Astrocyte (in vitro differentiated cells and primary cell): ENCODE measurements at places on chromosomes 1 and 21. TPM values are rescaled to one million over a fixed set of nuclear protein-coding genes. Genes with fewer than 3 reads are reported as not detected.

GRCh38 chr1:243407284-243408018, 151.6 kb downstream of the SDCCAG8 start:
- no peak overlapping the region for H3K27ac ChIP-seq
- peaks cover 12% of the 10 kb centered on the region for H3K4me1 ChIP-seq
- no peaks in the 10 kb centered on the region for H3K27me3 ChIP-seq
- H3K4me3 ChIP-seq, result no peak overlapping the region
- H3K36me3 ChIP-seq, result peaks cover 6% of the 10 kb centered on the region
- peak; percentile 65 for DNase-seq

GRCh38 chr1:47727051-47727696, 270.0 kb downstream of the TRABD2B start:
- H3K27me3 ChIP-seq, result peaks cover 41% of the 10 kb centered on the region
- no peak overlapping the region for H3K27ac ChIP-seq
- no peaks in the 10 kb centered on the region for H3K36me3 ChIP-seq
- no peak overlapping the region for H3K4me3 ChIP-seq
- no peak for DNase-seq

- H3K36me3 ChIP-seq, result no peaks in the 10 kb centered on the region
- H3K4me3 ChIP-seq, result no peak overlapping the region
- DNase-seq, result no peak
- H3K27me3 ChIP-seq, result no peaks in the 10 kb centered on the region
These were observed 548.6 kb downstream of the LTN1 start for GRCh38 chr21:28444111-28444510.

The PDZK1IP1 gene
- 0.34 TPM in 1 of 2 replicates, not detected in the other for total RNA-seq

- H3K27ac ChIP-seq, result no peak overlapping the region
- peak; percentile 25 for DNase-seq
- H3K36me3 ChIP-seq, result no peaks in the 10 kb centered on the region
- H3K4me1 ChIP-seq, result no peaks in the 10 kb centered on the region
- H3K27me3 ChIP-seq, result peaks cover 2% of the 10 kb centered on the region
These were observed 113.9 kb downstream of the CAPN8 start for GRCh38 chr1:223551610-223552009.

DNA sequence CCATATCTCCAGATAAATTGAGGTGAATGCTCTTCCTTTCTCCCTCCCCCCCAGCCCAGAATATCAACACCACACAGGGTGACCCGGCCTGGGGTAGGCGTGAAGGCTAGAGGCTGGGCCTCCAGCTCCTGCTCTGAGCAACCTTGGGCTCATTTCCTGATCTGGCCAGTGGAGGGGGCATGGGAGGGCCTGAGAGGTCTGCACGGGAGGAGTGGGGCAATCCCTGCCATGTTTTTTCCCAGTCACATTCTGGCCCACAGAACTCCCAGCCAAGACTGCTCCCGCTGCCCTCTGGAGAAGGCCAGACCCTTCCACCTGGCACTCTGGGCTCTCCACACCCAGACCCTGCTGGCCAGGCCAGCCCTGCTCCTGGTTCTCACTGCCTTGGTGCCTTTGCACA, 3.9 kb downstream of the CLDN19 start:
- H3K36me3 ChIP-seq, result no peaks in the 10 kb centered on the region
- DNase-seq, result no peak
- no peak overlapping the region for H3K27ac ChIP-seq
- H3K4me3 ChIP-seq, result no peak overlapping the region
- H3K4me1 ChIP-seq, result no peaks in the 10 kb centered on the region
- no peaks in the 10 kb centered on the region for H3K27me3 ChIP-seq

The OR2T3 gene
- not detected in 2 replicates for total RNA-seq

The ADAMTS4 gene
- total RNA-seq, result 2.7 and 5.1 TPM in 2 replicates

DNA sequence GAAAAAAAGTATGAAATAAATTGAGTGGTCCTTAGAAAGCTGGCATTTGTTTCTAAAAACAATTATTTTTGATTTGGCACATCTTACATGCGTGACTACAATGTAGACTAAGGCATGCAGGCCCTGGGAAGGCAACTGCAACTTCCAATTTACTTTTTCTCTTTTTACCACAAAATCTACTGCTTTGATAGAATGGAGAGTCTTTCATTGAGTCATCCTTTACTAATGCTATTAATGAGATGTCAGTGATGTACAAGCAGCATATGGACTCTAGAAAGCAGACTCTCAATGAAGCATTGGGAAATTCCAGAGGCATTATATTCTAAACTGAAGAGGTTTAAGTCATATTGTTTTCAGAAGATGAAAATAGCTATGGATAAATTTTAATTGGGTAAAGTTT, 29.6 kb upstream of the PRRX1 start:
- no peaks in the 10 kb centered on the region for H3K27me3 ChIP-seq
- no peak overlapping the region for H3K4me3 ChIP-seq
- peak; percentile 85 for DNase-seq
- peak overlapping the region; percentile 79 for H3K27ac ChIP-seq

GRCh38 chr1:163410073-163410999, 88.6 kb downstream of the NUF2 start:
- no peaks in the 10 kb centered on the region for H3K4me1 ChIP-seq
- H3K36me3 ChIP-seq, result no peaks in the 10 kb centered on the region
- peak; percentile 27 for DNase-seq
- H3K27me3 ChIP-seq, result peaks cover 3% of the 10 kb centered on the region

The KIF21B gene
- 4.7 and 5.6 TPM in 2 replicates for total RNA-seq

DNA sequence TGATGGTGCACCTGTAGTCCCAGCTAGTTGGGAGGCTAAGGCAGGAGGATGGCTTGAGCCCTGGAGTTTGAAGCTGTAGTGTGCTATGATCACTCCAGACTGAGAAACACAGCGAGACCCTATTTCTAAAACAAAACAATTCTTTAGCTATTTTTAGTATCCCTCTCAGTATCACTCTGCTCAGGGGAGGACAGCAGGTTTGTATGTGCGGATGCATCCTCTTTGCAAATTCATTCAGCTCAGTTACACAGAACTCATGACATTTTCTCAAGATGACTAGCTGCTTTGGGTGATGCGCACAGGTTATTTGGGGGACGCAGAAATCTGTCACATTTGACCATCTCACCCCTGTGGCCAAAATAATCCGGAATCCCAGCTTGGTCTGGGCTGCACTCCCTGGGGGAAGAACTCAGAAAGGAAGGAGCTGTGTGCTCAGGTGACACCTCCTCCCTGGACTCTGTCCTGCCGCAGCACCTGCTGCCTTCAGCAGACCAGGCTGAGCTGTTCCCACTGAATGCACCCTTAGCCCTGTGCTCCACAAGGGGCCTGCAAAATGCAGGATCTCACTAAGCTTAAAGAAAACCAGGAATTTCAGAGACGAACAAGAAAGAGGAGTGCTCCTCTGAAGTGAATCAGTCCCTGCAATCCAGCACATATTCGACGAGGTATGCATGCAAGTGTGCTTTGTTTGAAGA, 89.5 kb upstream of the PGBD5 start:
- no peak overlapping the region for H3K4me3 ChIP-seq
- H3K27ac ChIP-seq, result no peak overlapping the region
- DNase-seq, result no peak
- peaks cover 1% of the 10 kb centered on the region for H3K4me1 ChIP-seq

DNA sequence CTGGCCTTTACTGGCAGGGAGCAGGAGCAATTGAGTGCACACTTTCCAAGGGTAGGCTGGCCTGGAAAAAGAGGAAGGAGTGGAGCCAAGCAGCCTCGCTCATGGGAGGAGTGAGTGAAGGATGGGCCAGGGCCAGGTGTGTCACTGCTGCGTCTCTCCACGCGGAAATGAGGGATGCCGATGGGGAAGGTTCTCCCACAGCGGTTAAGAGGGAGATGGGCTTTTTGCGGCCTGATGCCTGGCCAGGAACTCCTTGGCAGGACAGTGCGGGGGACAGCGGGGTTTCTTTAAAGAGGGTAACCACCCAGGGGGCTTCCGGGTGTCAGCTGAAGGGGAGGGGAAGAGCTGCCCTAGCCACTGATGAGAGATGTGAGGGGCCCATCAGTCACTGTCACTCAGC, 82.4 kb downstream of the PTPRU start:
- no peak for DNase-seq
- H3K27me3 ChIP-seq, result no peaks in the 10 kb centered on the region
- H3K27ac ChIP-seq, result no peak overlapping the region
- peaks cover 7% of the 10 kb centered on the region for H3K36me3 ChIP-seq

DNA sequence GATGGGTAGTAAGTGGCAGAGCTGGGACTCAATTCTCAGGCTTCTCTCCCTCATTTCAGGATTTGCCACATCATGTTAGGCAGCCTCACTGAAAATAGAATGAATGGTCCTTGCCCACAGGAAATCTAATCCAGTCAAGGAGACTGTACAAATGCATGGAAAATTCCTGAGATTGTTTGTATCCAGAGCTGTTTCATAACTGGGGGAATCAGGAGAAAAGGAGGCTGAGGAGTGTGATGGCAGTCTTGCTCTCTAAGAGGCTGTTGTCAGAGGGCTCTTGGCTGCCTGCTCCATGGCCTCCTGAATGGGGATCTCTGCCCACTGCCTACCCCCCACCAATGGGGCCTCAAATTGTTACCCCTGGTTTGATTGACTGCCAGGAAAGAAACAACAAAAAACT, 141.9 kb upstream of the TNR start:
- H3K4me3 ChIP-seq, result no peak overlapping the region
- H3K27ac ChIP-seq, result no peak overlapping the region
- no peaks in the 10 kb centered on the region for H3K36me3 ChIP-seq
- H3K27me3 ChIP-seq, result no peaks in the 10 kb centered on the region
- no peaks in the 10 kb centered on the region for H3K4me1 ChIP-seq

- no peaks in the 10 kb centered on the region for H3K36me3 ChIP-seq
- H3K27me3 ChIP-seq, result no peaks in the 10 kb centered on the region
- no peak for DNase-seq
- no peak overlapping the region for H3K27ac ChIP-seq
- H3K4me1 ChIP-seq, result peaks cover 15% of the 10 kb centered on the region
These were observed 14.0 kb upstream of the CTPS1 start for GRCh38 chr1:40965531-40965930.

GRCh38 chr1:165543532-165544438, at the start of gene LRRC52:
Gene LRRC52, plus strand, starts transcription at chr1:165544000. Its CDS starts 297 bp downstream, at chr1:165544297.
- no peaks in the 10 kb centered on the region for H3K4me1 ChIP-seq
- DNase-seq, result no peak
- peaks cover 4% of the 10 kb centered on the region for H3K27me3 ChIP-seq
- no peaks in the 10 kb centered on the region for H3K36me3 ChIP-seq

DNA sequence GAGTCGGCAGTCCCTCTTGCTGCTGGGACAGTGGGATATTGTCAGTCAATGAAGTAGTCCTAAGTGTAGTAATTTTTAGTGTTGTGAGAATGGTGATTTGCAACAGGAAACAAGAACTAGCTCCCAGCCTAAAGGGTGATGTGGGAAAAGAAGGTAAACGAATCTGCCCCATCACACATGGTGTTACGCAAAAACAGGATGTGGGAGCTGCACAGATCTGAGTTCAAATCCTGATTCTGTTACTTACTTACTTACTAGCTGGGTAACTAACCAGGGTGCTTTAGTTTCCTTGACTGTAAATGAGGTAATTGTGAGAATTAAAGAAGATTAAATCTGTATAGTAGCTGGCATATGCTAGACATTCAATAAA, 22.3 kb downstream of the NAV1 start:
- H3K4me1 ChIP-seq, result peaks cover 79% of the 10 kb centered on the region
- H3K27me3 ChIP-seq, result no peaks in the 10 kb centered on the region
- no peaks in the 10 kb centered on the region for H3K36me3 ChIP-seq

The NTRK1 gene
- total RNA-seq, result 0.10 and 0.27 TPM in 2 replicates

The ARHGEF16 gene
- 3.7 and 4.1 TPM in 2 replicates for total RNA-seq

DNA sequence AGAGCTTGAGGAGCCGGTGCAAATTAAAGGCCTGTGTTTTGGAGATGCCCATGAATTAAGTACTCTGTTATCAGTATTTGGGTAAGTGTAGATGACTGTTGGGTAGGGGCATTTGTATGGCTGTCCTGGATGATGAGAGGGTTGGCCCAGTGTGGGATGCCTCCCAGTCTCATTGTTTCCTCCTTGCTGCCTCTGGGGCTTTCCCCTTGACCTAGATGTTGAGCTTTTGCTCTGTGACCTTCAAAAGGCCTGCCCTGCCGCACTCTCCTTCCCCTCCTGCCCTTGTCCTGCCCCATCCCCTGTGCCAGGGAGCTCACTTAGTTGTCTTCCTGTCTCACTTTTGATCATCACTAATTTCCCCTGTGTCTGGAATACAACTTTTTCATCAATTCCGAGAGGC, 10.0 kb downstream of the GALNT2 start:
- H3K36me3 ChIP-seq, result no peaks in the 10 kb centered on the region
- no peaks in the 10 kb centered on the region for H3K27me3 ChIP-seq
- DNase-seq, result no peak
- peaks cover 43% of the 10 kb centered on the region for H3K4me1 ChIP-seq
- H3K4me3 ChIP-seq, result no peak overlapping the region

- DNase-seq, result no peak
- no peaks in the 10 kb centered on the region for H3K27me3 ChIP-seq
- H3K36me3 ChIP-seq, result no peaks in the 10 kb centered on the region
- peaks cover 12% of the 10 kb centered on the region for H3K4me1 ChIP-seq
These were observed 10.3 kb upstream of the THEMIS2 start for GRCh38 chr1:27862004-27862403.

DNA sequence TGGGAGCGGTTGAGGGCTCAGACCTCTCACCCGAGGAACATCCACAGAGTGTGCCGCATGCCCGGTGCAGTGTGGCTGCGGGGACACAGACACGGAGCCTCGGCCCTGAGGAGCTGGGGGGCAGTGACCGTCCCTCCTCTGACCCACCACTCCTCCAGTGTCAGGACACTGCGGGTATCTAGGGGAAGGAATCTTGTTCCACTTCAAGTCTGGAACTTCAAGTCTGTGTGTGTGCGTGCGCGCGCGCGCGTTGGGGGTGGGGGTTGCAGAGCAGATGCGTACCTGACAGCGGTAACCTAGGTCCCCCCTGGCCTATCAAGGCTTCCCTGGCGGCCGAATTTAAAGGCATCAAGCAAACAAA, 17.3 kb downstream of the PCSK9 start:
- H3K27me3 ChIP-seq, result peaks cover 4% of the 10 kb centered on the region
- H3K36me3 ChIP-seq, result no peaks in the 10 kb centered on the region
- H3K4me1 ChIP-seq, result no peaks in the 10 kb centered on the region
- H3K4me3 ChIP-seq, result no peak overlapping the region
- H3K27ac ChIP-seq, result no peak overlapping the region
- no peak for DNase-seq
